ENCODE measurements at places on chromosomes 3 and 15.

- DNase-seq, result no peak
Measured at GRCh38 chr15:56553486-56553885, 88.5 kb upstream of the MNS1 start.

GRCh38 chr3:14564741-14565140, 24.6 kb upstream of the GRIP2 start:
- DNase-seq, result no peak

- no peak for DNase-seq
Measured at GRCh38 chr3:173992416-173992815, 594.9 kb downstream of the NLGN1 start.

DNA sequence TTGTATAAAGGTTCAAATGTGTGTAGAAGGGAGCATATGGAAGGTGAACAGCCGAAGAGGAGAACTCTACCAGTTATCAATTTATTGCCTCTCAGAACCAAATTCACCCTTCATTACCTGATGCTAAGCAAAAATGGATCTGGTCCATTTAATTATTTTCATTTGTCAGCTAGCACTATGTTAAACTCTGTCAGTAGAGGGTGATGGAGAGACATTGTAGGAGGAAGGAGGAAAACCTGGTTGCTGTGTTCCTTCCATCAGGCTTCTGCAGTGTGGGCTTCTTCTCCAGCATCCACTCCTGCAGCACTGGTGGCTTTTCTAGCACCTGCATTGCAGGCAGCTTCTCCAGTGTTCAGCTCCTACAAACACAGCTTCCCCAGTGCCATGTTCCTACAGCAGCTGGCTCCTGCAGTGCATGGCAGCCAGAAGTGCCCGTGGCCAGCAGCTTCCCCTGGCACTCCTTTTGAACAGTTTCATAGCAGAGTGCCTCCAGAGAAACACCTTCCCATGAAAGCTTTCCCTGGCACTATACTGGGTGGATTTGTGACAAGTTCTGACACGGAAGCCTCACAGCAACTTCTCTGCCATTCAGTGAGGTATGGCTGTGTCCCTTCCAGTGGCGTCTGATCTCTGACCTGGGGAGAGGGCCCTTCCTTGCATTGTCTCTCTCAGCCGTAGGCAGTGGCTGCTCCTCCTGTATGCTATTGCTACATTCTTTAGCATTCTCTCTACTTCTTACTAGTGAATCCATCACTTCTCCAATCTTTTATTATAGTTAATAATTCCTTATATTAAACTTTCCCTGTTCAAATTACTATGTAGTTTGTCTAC, 14.6 kb upstream of the IL17RD start:
- no peak for DNase-seq

GRCh38 chr3:23497156-23497555, 294.0 kb downstream of the UBE2E2 start:
- DNase-seq, result no peak

DNA sequence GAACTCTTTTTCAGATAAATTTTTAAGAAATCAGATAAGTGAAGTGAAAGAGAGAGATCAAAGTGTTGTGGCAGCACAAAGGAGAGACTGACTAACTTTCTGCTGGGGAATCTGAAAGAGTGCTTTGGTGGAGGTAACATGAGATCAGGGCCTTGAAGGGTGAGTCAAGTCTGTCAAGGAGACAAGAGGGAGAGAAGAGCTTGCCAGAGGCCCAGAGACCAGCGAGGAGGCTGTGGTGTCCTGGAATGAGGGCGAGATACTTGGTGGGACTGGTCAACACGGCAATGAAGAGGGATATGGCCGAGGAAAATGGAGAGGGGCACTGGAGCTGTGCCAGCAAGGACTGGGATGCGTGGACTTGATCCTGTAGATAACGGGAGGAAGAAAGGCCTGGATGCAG, 4.6 kb downstream of the TADA3 start:
- no peak for DNase-seq

DNA sequence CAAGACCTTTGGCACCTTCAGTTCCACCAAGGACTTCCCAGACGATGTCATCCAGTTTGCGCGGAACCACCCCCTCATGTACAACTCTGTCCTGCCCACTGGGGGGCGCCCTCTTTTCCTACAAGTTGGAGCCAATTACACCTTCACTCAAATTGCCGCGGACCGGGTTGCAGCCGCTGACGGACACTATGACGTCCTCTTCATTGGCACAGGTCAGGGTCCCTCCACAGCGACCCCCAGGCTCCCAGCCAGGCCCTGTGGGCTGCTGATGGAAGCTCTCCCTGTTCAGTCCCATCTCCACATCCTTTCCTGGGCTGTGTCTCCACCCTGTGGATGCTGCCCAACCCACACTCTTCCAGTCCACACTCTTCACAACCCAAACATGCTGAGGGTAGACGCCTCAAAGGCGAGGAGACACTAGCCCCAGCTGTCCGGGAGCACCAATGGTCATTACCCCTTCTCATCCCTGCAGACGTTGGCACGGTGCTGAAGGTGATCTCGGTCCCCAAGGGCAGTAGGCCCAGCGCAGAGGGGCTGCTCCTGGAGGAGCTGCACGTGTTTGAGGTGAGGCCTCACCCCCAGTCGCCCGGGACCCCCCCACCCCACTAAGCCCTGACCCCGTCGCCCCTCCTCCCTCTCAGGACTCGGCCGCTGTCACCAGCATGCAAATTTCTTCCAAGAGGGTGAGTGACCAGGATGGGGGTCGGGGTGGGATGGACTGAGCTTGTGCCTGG, 4.3 kb upstream of the LSMEM2 start:
- DNase-seq, result peak; percentile 60

GRCh38 chr3:108090049-108090700, 656 bp downstream of the CD47 start:
- peak; percentile 70 for DNase-seq

DNA sequence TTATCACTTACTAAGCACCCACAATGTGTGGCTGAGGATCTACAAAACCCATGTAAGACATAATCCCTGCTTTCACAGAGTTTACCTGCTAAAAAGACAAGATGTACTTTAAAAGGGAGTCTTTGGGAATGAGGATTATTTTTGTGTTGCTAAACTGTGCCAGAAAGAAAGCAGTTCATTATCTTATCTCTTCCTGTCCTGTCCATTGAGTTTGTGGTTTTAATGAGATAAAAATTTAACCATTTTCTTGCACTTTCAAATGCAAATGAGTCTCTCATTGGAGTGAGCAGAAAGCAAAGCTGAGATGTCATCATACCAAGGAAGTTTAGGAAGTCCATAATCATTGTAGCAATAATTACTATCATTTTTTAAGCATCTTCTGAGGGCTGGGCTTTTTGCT, 231.2 kb upstream of the ADAMTS9 start:
- no peak for DNase-seq

- DNase-seq, result no peak
Measured at GRCh38 chr3:39506863-39507262, 39.4 kb downstream of the MOBP start.

DNA sequence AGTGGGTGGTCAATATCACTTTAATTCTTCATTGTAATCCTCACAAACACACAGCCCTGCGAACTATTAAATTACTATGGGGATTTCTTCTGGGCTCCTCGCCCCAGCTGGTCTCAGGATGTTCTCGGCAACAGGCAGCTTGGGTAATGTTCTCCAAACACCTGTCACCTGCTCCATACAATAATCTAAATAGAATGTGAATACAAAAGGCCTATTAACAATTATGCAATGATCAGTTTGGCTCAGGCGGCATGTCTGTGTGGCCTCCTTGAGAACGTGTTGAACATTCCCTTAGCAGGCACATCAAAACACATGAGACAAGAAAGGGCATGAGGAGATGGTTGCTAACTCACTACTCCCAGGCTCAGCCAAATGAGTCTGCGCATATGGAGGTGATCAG, 158.6 kb upstream of the KBTBD8 start:
- no peak for DNase-seq

Measured in T-cell (primary cell).